ENCODE measurements at places on chromosomes 11 and 22. TPM values are rescaled to one million over a fixed set of nuclear protein-coding genes. Genes with fewer than 3 reads are reported as not detected.

NAALADL1 gene
- total RNA-seq = 17.3 TPM

KAT5 gene
- total RNA-seq = 28.3 TPM

IL17REL gene
- 0.09 TPM for total RNA-seq

OR8A1 gene
- not detected for total RNA-seq

DGAT2 gene
- 5.6 TPM for total RNA-seq

IGSF22 gene
- total RNA-seq = not detected
